ENCODE measurements at places on chromosomes 2 and 18.

GRCh38 chr2:112606547-112606946, 22.1 kb downstream of the CHCHD5 start:
- DNase-seq = no peak

DNA sequence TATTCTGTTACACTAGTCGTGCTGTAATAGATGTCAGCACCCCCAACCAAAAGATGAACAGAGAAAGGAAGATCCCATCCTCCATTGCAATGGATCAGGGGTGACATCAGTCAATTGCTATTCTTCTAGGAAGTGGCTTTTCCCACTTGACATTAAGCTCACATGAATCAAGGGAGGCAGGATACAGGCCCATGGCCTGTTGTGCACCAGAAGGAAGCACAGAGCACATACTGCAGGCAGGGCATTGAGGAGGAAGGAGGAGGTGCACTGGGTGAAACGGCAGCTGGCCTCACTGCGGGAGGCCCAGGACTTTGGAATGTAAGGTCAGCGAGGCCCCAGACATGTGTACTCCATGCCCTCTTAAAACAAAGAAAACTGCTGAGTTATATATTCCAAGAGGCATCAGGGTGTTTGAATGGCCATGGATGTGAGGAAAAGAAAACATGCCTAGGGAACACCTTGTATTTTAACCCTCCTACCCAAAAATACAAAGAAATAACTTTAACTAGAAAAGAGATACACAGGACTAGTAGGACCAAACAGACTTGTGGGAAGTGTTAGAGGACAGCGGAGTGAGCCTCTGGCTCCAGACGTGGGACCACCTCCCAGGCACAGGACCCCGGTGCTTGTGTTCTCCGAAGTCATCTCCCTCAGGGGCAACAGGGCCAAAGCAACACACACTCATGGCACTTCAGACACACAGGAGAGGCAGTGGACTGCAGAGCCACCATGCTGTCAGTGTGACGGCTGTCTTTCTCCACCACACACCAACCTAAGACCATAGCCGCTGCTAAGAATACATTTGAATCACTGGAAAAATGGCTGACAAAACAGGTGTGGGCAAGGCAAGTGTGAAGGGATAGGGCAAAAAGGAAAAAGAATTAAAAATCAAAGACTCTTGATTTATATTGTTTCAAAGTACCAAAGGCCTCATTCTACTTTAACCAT, 51.4 kb upstream of the RIOK3 start:
- peak; percentile 66 for DNase-seq

GRCh38 chr2:8324164-8324856, 357.5 kb upstream of the ID2 start:
- DNase-seq = no peak

GRCh38 chr2:241530571-241530970, 22.2 kb upstream of the STK25 start:
- DNase-seq = no peak

DNA sequence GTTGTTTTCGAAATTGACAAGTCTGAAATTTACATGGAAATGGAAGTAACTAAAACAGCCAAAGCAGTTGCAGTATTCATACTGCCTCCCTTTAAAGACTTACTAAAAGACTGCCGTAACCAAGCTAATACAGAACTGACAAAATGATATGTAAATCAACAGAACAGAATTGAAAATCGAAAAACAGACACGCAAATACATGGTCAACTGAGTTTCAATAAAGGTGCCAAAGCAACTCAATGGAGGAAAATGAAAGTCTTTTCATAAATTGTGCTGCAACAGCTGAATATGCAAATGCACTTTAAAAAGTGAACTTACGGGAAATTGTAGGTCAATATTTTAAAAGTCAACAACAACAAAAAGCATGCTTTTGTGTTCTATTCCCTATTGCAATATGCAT, 34.2 kb downstream of the TMEM131 start:
- DNase-seq = no peak

- DNase-seq = no peak
Measured at GRCh38 chr2:10027660-10028330, 15.6 kb upstream of the KLF11 start.

DNA sequence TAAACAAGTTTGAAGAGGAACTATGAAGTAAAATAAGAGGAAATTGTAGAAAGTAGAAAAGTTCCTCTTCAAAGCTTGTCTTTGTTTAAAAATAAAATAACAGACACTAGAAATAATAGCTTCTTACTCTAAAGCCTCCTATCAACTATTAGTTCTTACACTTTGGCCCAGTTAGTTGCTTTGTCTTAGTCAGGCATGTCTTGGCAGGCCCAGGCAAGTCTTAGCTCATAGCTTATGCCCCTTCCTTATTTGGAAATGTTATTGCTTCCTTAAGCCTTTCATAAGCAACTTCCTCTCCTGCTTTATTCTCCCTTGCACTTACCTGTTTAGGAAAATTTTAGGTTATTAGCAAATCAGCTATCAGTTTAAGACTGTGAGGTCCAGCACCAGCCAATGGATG, 950.6 kb upstream of the LRATD1 start:
- no peak for DNase-seq

GRCh38 chr2:190469771-190470170, 61.6 kb downstream of the MFSD6 start:
- DNase-seq = peak; percentile 25

DNA sequence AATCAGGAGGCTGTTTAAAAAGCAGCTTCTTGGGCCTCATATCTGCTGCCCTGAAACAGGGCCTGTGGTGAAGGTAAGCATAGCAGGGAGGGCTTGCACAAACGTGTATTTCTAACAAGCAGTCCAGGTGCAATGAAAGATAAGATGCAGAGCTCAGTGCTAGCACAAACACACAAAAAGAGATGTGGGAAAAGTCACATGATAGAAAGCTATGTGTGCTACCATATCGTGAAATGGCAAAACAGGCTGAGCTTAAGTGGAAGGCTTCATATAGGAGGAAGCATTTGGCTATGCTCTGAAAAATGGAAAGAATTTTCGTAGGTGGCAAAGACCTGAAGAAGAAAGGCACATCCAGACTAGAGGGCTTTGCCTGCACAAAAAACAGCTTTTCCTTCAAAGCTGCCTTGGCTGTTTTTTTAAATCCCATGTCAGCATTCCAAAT, 10.2 kb downstream of the RSAD2 start:
- no peak for DNase-seq

DNA sequence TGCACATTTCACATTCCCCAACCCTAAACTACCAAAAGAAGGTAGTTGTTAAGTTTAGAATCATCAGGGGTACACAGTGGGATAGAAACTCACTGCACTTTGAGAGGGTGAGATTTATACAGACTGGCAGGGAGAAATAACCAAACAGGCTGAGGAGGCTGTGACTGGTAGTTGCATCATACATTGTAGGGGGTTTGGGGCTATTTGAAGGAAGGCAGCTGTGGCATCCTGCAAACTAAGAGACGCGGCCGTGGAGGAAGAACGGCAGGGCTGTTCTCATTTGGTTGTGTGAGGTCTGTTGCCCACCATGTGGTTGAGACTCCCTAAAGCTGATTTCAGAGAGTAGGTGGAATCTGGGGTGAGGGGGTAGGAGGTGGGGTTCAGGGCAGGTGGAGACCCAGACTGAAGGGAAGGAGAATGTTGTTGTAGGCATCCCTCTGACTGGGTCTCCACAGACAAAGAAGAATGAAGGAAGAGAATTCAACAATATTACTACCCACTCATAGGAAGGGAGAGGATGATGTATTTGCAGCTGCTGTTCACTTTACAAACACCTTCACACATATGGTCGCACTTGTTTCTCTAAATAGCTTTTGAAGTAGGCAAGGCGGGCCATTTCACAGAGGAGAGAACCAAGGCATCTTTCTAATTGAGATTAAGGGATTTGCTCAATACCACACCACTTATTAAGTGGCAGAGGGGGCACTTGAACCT, 170.9 kb upstream of the SIX2 start:
- peak; percentile 71 for DNase-seq

- DNase-seq = no peak
Measured at GRCh38 chr2:46535360-46535759, 56.0 kb downstream of the TMEM247 start.
